A172 (cell line): ENCODE measurements at places on chromosomes 2 and 18. TPM values are rescaled to one million over a fixed set of nuclear protein-coding genes. Genes with fewer than 3 reads are reported as not detected.
A peak's percentile ranks its signal among the peaks of the same experiment; 100 is the strongest.

GRCh38 chr18:79227621-79228020 lies 158.4 kb downstream of the ATP9B start:
- DNase-seq, result no peak

GRCh38 chr2:53188851-53189510 lies 578.6 kb upstream of the CHAC2 start:
- DNase-seq, result no peak

- DNase-seq, result peak; percentile 25
Observed at GRCh38 chr2:109382951-109383350, 230.8 kb downstream of the SEPTIN10 start.

The IKZF2 gene
- total RNA-seq, result 1.5 and 1.8 TPM in 2 replicates

GRCh38 chr18:45839414-45840395 lies 14.2 kb downstream of the SIGLEC15 start:
- peak; percentile 41 for DNase-seq

The CEP68 gene
- total RNA-seq, result 6.0 and 10.0 TPM in 2 replicates

DNA sequence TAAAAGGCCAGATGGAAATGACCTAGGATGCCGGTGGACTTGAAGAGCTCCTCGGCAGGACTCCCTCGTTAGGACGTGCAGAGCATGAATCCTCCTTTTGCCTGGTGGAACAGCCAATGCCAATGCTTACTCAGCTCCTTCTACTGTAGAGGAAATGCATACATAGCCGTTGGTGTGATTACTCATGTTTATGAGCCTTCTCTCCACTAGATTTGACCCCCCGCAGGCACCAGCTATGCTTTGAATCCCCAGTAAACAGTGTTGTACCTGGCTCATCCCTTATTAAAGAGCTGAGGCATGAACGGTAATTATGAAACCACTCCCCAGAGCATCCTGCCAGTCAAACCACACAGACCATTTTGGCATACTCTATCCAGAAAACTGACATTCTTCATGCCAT lies 172.8 kb downstream of the ANTXR1 start:
- DNase-seq, result peak; percentile 97

DNA sequence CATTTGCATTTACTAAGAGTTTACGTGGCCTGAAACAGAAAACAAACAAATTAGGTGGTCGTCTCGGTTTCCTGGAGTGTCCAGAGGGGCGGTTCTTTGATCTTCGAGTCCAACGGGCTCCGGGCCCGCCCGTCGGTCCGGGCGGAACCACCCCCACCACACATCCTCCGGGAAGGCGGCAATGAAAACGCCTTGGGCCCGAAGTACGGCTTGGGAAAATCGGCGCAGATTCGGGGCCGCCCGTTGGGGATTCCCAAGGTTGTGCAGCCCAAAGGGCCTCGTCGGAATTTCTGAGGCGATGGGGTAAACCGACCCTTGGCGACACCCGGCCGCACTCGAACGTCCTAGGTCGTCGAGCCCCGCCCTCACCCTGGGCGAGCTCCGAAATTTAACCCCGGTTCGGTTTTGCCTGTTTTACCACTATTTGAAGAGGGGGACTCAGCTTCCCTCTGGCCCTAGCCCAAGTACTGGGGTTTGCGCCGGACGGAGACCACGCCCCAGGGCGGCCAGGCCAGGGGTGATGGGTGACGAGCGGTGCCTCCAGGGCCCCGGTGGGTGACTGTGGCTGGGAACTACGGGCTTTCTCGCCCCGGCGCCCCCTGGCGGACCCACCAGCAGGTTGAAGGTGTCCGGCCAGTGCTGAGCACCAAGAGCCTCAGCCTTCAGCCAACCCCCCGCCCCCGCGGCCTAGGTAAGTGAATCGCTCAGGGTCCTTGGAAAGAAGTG lies 1.9 kb upstream of the CFAP53 start:
- DNase-seq, result no peak

The DIPK1C gene
- 0.02 TPM in 1 of 2 replicates, not detected in the other for total RNA-seq

The FIGN gene
- total RNA-seq, result 2.0 and 2.2 TPM in 2 replicates

- no peak for DNase-seq
Observed at GRCh38 chr18:79558933-79559416, 120.6 kb upstream of the CTDP1 start.

GRCh38 chr2:239870863-239871262 lies 154.3 kb downstream of the NDUFA10 start:
- no peak for DNase-seq

The EGR4 gene
- not detected in 2 replicates for total RNA-seq

- no peak for DNase-seq
Observed at GRCh38 chr2:199130501-199130900, 327.2 kb downstream of the SATB2 start.

GRCh38 chr2:49598231-49598630 lies 443.9 kb upstream of the FSHR start:
- no peak for DNase-seq

The STK11IP gene
- 15.3 and 15.4 TPM in 2 replicates for total RNA-seq

- peak; percentile 43 for DNase-seq
Observed at GRCh38 chr2:117785740-117786139, 28.8 kb upstream of the DDX18 start.

DNA sequence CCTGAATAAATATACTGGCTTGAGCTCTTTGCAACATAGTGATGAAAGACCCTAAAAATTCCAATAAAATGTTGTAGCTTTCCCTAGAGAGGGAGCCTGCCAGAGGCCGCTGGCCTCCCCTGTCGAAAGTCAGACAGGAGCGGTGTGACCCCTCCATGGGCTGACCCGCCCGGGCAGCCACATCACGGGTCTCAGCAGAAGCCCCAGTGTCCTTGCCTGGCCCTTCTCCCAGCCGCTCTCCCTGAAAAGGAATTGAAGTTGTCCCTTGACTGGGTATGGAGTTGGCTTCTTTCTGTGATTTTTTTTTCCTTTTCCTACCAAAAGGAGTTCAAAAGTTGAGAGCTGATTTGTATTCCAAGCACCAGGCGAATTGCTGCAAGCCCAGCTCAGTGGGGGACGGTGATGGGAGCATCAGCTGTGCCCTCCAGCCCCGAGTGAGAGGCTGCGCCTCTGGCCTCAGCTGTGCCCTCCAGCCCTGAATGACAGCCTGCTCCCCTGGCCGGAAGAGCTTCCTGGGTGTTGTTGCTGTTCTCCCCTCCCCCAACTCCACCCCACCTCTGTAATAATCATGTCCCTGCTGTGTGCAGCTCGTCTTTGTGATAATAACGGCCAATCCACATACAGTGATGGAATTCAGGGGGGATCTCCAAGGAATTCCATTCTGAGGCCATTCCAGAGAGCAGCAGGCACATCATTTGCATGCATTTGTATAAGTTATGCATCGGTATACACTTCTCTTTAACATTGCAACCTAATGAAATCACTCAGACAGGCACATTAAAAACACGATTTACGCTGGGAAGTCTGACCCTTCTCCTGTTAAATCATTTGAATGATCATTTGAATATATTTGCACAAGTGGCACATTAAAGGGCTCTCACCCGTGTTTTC lies 501.0 kb downstream of the EIPR1 start:
- DNase-seq, result no peak

The DUSP2 gene
- 0.05 TPM in 1 of 2 replicates, not detected in the other for total RNA-seq

- DNase-seq, result peak; percentile 47
Observed at GRCh38 chr2:182666674-182667314, 49.3 kb upstream of the DNAJC10 start.

DNA sequence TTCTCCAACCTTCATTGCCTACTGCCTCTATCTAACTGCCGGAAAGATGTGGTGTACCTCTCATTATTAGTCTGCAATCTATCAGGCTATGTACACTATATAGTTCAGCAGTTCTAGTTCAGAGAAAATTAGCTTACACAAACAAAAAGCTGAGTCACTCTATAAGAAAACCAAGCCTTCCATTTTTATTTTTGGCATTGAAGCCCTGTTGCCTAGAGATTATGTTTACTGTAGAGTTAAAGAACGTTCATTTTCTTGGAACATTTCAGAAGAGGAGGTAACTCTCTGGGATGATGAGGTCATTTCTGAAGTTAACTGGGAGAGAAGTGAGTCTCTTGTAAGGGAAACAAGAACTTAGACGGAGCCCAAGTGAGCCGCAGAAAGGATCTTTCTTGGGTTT lies 133.5 kb downstream of the FAM124B start:
- DNase-seq, result peak; percentile 74

- no peak for DNase-seq
Observed at GRCh38 chr2:168355121-168355520, 101.0 kb upstream of the CERS6 start.

The SLC35F6 gene
- total RNA-seq, result 35.9 and 38.9 TPM in 2 replicates

DNA sequence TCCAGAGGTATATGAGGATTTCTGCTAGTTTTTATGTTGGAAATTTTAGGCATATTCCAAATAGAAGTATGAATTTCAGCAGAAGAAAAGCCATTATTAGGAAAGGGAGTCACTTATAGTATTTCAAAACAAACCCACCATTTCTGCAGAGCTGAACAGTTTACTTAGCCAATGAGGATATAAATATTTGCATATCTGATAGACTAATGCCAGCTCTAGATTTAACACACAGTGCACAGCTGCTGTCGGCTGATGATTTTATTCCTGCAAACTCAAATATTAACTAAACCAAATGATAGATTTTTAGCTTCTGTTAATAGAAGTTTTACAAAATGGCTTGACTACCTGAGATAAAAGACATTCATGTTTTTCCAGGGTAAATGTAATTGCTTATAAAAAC lies 375.8 kb upstream of the FANCL start:
- DNase-seq, result no peak

DNA sequence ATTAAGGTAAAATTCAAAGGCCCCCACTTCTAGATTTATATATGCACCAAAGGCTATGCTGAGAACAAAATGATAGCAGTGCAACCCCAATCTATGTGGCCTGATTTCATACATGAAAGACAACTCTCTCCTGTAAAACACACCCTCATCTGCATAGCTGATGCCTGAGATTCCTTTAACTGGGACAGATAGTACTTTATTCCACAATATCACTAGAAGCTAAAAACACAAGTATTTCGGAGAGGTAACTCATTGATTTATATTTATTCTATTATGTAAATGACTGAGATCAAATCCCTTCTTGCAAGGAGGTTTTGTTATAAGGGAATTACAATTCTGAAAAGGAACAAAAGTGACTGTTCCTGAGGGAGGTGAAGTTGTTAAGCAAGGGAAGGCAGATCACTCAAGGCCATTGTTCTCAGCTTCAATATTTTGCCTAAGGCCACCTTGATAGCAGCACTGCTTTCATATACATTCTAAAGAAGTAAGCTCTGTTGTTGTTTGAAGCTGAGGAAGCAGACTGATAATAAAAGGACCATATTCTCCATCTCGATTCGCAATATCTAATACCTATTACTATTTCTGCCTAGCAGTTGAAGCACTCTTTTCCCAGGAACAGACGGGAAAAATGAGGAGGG lies 471.0 kb upstream of the CDH7 start:
- DNase-seq, result no peak

DNA sequence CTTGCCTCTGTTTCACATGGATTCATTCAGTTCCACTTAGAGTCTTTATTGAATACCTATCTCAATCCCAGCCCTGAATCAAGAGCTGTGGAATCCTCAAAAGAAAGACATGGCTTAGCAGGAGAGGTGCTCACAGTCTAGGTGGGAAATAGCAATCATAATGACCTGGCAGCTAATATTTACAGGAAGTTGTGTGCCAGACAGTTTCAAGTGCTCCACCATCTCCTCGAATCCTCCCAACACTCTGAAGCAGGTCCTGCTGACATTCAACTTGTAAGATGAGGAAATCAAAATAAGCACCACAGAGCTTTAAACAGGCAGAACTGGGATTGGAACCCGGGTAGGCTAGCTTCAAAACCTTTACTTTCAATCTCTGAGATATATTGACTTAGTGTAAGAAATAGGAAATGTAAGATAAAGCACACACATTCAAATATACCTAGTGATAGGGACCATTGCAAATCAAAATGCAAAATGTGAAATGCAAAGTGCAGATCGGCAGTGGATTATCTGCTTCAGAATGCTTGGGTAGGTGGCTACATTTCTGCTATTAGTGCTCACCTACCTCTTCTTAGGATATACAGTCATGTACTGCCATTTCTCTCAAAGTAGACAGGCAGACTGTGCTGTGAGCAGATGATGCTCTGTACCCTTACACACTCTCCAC lies 182.0 kb downstream of the PRKCE start:
- DNase-seq, result no peak

DNA sequence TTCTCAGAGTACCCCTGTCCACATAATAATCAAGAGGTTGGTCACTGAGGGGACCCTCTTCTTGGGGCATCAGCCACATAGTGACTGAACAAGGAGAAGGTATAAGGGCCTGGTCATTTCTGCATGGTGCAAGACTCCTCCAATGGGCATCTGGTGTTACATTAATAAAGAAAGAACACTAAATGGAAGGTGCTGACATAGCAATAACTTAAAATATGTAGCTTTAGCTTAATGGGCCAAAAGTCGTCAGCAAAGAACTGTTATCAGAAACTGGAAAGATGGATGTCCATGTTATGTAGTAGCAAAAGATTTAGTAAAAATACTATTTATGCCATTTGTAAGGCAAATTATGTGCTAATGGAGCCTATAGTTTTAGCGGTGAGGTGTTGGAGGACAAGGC lies 916.5 kb upstream of the SOX11 start:
- DNase-seq, result no peak

The CDH20 gene
- not detected in 2 replicates for total RNA-seq

The CNDP1 gene
- total RNA-seq, result not detected in 2 replicates

DNA sequence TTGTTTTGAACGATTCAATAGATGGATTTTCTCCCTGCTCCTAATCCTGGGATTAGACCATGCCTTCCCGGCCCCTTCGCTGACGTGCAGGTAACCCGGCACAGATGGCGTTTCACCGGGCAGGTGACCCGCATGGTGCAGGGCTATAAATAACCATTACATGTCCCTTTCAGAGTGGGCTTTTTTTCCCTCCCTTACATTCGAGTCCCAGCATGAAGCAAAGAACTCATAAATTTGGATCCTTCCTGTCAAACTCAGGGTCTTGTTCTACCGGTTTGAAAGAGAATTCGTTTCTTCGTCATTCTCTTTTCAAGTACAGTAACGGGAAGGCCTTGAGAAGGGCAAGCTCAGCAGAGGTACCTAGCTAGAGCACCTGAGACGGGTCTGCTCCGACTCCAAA lies 46.1 kb downstream of the EDAR start:
- no peak for DNase-seq

The DTNB gene
- total RNA-seq, result 7.7 and 11.1 TPM in 2 replicates

The CCDC68 gene
- total RNA-seq, result 0.07 TPM in 1 of 2 replicates, not detected in the other

The GALR1 gene
- not detected in 2 replicates for total RNA-seq

DNA sequence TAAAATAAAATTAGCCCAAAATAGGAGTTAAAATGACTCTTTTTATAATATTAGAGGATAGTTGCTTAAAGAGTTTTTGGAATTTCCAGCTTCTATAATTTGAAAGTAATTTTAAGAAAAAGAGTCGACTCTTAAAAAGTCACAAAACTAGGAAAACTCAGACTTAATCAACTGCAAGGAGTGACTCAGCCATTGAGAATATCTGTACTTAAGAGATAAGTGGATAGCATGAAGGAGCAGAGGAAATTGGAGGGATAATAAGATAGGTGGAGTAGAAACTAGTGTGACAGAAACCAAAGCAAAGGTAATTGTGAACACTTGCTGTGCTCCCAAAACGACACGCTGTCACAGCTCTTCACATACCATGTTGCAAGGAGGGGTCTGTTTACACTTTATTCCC lies 8.4 kb downstream of the RSAD2 start:
- no peak for DNase-seq

The PSD4 gene
- 10.0 and 10.2 TPM in 2 replicates for total RNA-seq

GRCh38 chr2:233598952-233599351 lies 18.5 kb upstream of the UGT1A8 start:
- DNase-seq, result no peak
